GM20000 (cell line): ENCODE measurements at places on chromosomes 11 and 22.

- no peak for DNase-seq
Observed at GRCh38 chr11:108319541-108320145, 96.8 kb downstream of the ATM start.

- no peak for DNase-seq
Observed at GRCh38 chr22:27203276-27203660, 545.9 kb downstream of the MIAT start.

DNA sequence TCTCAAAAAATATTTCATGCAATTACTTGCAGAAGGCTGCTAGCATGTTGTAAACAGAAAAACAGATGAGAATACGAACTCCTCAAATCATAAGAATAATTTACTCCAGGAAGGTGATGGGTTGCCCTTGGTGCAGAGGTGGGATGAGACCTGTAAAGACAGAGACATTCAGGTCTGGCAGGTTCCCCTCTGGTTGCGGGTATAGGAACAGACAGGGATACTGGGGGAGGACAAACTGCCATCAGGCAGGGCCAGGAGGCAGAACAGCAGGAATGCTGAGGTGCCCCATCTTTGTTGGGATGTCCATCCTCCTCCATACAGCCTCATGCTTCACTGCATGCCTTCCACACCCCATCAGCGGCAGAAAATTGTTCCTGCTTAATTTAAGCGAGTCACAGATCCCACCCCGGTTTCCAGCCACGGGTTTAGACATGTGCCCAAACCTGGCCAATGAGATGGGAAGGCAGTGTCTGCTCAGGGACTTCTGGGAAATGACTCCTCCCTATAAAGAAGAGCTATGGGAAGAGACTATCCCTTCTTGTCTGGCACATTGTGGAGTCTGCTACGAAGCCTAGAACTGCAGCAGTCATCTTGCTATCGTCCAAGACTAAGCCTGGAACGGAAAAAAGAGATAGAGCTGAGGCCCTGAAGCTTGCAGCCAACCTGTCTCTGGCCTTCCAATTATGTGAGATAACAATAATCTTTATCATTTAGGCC lies 23.1 kb upstream of the IRAG1 start:
- no peak for DNase-seq

DNA sequence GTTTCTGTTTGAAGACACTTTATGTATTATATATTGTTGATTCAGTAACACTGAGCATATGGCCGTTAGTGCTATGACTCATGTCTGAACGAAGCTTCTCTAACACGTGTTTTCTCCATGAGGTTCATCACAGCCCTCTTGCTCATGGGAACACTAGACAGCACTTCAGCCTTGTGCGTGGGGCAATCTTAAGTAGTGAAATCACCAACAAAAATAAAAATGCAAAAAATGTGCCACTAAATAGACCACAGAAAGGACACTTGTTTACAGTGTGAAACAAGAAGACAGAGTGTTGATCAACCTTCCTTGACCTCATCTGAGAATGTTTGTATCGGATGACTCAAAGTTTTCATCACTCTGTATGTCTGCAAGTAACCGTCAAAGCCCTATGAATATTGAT lies 94.5 kb downstream of the FDX1 start:
- no peak for DNase-seq

DNA sequence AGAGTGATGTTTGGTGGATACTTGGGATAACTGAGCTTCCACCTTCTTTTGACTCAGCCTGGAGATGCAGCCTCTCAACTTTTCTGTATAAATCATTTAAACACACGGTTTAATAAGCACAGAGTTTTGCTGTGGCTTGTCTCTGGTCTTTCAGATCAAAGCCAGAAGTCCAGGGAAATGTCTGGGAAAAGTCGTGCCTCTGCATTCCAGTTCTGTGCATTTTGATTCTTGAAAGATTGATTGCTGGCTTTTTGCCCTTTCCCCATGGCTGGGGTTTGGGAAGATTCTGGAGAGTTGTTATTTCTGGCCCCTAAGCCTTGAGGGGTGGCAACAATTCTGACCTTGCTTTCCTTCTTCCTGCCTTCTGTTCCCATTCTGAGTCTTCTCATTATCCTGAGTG lies 154.1 kb downstream of the COMMD9 start:
- no peak for DNase-seq

- no peak for DNase-seq
Observed at GRCh38 chr11:111601636-111601978, 642 bp upstream of the SIK2 start.

DNA sequence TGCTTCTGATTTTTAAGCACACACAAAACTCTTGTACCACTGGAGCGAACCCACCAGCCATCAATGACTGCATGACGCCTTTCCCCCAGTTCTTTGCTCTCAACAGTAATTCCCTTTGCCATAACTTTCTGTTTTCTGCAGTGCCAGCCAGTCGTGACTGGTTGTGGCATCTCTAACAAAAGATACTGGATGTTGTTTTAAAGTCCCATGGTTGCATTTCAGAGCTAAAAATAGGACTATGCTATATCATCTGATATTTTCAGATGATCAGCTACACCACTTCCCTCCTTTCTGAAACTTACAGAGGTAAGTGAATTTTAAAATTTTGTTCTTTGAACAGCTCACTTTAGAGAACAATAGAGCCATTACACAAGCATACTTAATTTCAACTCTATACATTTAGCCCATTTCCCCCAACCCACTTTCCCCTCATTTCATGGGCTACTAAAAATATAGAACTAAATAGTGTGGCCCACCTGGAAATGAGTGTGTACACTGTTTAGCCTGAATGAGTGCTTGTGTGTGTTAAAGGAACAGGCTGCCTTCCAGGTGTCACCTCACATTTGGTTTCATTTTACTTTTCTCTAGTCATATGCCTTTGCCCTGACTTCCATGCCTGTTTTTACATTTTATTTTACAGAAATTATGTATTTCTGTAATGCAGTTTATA lies 136.9 kb upstream of the ZC3H12C start:
- DNase-seq = no peak

- no peak for DNase-seq
Observed at GRCh38 chr11:116903090-116903489, 65.7 kb upstream of the APOA1 start.

DNA sequence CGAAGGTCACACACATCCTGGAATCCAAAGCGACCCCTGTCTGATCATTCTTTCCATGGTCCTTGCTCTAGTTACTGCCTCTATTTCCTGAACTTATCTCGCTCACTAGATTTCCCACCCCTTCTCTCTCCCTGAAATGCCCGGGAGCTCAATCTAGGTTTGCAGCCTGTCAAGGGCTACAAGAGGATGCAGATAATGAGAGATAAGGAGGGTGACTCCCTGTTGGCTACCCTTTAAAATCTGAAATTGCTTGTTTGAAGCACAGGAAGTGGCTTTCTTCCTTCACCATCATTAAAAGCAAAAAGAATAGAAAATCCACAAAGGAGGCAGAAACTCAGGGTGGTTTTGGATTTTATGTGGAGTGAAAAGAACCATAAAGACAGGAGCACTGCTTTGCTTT lies 13.0 kb upstream of the FLI1 start:
- DNase-seq = no peak

- no peak for DNase-seq
Observed at GRCh38 chr22:20324139-20324516, 4.3 kb upstream of the DGCR6L start.

GRCh38 chr11:43925932-43926505 lies 16.4 kb upstream of the C11orf96 start:
- no peak for DNase-seq

DNA sequence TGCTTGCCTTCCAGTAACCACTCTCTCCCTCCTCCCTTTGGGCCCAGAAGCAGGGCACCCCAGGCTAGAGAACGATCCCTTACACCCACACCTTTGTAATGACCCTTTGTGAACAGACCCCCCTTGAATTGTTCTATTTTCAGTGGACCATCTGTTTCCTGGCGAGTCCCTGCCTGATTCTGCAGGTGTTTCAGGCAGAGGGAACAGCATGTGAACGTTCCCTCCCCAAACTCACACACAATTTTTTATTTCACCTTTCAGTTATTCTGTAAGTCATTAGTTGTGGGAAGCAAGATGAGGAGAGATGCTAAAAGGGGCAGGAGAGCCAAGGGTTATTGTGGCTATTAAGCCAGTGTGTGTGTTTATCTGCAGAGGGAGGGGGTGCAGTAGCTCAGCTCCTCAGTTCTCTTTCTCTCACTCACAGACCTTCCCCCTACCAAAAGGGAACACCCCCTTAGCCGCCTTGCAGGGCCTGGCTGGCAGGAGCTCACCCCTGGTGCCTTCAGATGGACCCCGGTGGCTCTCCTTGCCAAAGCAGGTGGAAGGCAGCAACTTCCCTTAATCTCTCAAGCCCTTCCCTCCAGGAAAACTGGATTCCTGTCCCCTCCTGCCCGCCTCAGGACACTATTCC lies 64.8 kb upstream of the SPON1 start:
- DNase-seq = no peak

- no peak for DNase-seq
Observed at GRCh38 chr11:66015936-66016792, 4.4 kb downstream of the CST6 start.

GRCh38 chr11:15307619-15308024 lies 192.9 kb downstream of the INSC start:
- no peak for DNase-seq

- DNase-seq = no peak
Observed at GRCh38 chr22:37508431-37508992, 10.7 kb downstream of the CARD10 start.

GRCh38 chr11:76088511-76088910 lies 117.8 kb downstream of the WNT11 start:
- no peak for DNase-seq

DNA sequence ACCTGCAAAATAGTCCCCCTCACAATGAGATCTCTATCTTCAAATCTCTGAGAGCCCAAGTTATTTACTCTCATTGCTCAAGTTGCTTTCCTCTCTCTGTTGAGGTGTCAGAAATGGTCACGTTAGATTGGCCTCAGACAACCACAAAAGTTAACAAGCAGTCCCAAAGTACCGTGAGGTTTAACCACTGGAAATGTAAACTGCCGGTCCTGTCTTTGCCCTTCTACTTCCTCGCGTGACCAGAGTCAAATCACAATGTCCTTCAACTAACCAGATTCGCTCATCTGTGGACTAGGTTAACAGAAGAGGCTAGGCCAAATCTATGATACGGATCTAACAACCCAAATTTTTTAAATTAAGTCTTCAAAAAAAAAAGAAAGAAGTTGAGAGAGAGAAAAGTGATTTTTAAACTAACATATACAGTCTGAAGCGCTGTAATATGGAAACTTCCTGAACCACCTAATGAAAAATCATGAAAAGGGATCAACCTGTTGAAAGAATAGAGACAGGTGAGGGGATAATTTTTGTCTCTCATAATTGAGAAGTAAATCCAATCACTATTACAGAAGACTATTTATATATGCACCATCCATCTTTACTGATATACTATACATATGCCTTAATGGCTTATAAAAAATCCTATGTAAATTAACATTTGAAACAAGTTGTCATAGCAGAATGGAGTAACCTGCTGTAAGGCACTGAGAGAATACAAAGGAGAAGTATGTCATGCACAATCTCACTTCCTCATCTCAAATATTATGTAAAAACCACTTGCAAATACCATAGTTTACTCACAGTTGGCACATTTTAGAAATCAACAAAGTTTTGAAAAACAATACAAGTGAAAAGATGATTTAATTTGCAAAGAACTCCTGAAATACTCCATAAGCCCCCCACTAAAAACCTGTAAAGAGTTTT lies 3.3 kb upstream of the JAML start:
- peak; percentile 29 for DNase-seq

DNA sequence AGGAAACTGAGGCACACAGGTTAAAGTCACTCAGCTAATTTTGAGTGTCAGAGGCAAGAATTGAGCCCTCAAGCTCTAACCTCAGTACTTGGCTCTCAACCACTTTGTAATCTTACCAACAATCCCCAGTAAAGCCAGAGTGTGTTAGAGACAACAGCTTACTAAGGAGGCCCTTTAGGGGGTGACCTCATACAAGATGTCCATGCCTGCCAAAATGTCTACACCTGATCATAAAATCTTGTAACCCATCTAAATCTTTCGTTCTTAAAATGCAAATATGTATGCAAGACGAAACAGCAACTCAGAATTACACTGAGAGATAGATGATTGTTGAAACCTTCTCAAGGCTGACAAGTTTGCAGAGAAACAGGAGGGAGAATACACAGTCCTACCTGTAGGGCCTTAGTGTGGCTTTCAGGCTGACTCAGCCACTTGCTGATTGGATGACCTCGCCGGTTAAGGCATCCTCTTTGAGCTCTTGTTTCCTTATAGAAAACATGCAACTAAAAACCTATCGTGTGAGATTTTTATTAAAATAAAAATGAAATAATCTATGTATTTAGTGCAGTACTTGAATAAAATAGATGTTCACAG lies 143.2 kb downstream of the OPCML start:
- DNase-seq = no peak

DNA sequence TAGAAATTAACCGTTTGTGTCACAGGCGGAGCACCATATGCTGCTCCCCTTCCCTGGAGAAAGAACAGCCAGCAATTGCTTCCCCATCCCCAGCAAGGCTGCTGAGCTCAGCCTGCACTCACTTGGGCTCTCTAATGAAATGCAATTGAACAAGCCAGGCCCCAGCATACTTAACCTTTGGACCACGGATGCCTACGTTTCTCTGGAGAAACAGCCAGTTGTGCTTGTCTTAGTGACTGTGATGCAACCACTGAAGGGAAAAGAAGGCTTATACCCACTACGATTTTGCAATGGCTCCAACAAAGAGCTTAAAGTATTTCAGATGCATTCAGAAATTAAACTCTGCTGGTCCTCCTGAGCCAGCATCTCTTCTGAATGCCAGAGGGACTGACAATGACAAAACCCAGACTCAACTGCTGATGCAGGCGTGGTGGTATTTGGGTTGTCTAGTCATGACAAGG lies 51.3 kb upstream of the SESN3 start:
- no peak for DNase-seq

- DNase-seq = no peak
Observed at GRCh38 chr22:44648085-44648820, 53.8 kb upstream of the PRR5 start.

DNA sequence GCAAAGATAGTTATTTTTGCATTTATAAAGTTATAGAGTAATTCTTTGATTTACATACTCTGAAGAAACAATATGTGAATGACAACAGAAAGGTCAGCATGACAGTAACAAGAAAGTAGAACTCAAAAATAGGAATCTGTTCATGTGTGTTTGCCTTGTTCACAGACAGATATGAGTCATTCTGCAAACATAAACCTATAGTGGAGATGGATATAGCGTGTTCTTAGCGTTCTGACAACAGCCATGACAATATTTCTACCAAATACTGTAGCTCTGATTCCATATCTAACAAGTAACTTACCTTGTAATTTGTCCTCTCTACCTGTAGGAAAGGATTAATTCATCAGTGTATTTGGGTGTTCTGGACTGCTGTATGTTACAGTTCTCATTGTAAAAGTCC lies 208.5 kb upstream of the MTMR2 start:
- no peak for DNase-seq

- DNase-seq = no peak
Observed at GRCh38 chr11:65432686-65433582, 10.3 kb downstream of the NEAT1 start.
